ENCODE measurements at places on chromosomes 6 and 20.

- no peaks in the 10 kb centered on the region for H3K27me3 ChIP-seq
- no peaks in the 10 kb centered on the region for H3K4me1 ChIP-seq
- H3K36me3 ChIP-seq, result peaks cover 29% of the 10 kb centered on the region
Measured at GRCh38 chr6:136831873-136832562, 9.6 kb downstream of the PEX7 start.

DNA sequence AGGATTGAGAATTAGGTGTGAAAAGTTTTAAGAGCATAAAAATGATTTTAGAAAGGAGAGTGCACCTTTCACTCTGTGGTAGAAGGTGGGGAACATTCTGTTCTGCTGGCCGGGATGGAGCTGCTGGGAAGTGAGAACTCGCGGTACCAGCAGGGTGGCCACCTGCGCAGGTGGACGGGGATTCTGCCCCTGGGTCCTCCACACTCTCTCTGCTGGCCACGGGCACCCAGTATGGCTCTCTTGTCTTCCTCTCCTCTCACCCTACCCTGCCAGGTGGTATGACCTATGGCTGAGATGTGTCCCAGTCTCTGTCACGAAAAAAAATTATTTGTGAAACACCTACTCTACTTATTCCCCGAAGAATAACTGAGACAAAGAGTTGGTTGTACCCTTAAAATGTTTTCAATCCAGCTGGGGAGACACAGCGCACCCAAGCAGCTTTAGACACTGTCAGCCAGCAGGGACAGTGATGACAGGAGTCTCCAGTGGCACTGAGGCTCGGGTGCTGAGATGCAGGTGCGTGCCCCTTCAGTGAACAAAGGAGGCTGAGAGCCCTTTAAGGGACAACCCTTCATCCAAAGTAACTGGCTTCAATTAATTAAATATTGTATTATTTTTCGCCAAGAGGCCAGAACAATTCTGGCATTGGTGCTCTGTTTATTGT lies 195.4 kb downstream of the TBXT start:
- H3K27ac ChIP-seq, result no peak overlapping the region
- H3K36me3 ChIP-seq, result no peaks in the 10 kb centered on the region
- no peak for DNase-seq
- no peak overlapping the region for H3K4me3 ChIP-seq

DNA sequence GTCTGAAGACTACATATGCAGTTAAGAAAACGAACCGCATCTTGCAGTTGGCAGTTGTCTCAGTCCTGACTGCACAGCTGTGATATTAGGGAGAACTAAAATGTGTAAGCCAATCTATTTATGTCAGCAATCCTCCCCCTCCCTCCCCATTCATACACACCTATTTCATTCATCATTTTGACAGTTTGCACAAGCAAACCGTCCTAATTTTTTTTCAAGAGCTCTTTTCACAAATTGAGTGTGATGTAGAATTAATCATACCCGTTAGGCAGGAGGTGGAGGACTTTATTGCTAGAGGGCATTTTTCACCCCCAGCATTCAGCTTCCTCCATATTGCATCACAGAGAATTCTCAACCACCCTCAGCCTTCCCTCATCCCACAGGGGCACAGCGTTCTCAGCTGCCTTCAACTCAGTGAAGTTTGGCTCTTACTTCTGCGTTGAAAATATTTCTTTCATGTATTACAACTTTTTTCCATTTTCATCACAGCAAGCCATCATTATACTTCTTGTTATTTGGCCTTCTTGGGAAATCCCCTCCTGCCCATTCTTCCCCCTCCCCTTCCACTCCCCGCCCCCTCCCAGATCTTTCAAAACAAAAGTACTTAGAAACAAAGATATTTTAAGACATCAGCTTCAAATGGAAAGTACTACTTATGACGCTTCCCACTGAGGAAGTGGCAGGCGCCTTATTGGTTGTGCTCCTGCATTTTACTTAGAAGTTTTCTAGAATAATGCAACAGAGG lies 37.5 kb downstream of the NOX3 start:
- H3K4me3 ChIP-seq, result peak overlapping the region; percentile 79
- peaks cover 51% of the 10 kb centered on the region for H3K4me1 ChIP-seq
- peak; percentile 62 for DNase-seq
- no peaks in the 10 kb centered on the region for H3K27me3 ChIP-seq

DNA sequence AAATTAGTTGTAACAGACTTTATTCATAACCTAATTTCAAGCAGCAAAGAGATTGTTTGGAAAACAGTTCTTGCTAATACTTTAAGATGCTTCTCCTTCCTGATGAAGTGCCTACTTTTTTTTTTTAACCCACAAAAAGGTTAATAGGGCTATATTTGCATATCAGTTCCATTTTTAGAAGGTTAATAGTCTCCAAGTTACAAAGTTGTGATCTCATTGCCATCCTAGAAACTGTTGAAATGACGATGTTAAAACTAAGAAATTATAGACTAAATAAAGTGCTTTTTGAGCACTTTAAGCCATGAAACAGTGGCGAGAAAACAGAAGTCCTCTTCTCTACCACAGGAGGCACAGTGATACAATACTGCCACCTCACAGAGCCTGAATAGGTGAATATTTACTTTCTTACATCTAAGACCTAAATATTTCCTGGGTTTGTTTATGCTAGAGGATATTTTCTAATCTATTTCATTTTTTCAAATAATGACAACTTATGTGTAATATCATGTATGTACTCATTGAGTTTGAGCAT lies 5.3 kb downstream of the RNF144B start:
- H3K4me1 ChIP-seq, result peaks cover 39% of the 10 kb centered on the region
- peaks cover 2% of the 10 kb centered on the region for H3K36me3 ChIP-seq
- no peak for DNase-seq
- H3K27me3 ChIP-seq, result no peaks in the 10 kb centered on the region
- no peak overlapping the region for H3K27ac ChIP-seq
